Esophagus muscularis mucosa (tissue), 4 donors: ENCODE measurements at places on chromosomes 7 and 10. TPM values are rescaled to one million over a fixed set of nuclear protein-coding genes. Genes with fewer than 3 reads are reported as not detected.

AIFM2 gene
- total RNA-seq, result 13.3 TPM

DNA sequence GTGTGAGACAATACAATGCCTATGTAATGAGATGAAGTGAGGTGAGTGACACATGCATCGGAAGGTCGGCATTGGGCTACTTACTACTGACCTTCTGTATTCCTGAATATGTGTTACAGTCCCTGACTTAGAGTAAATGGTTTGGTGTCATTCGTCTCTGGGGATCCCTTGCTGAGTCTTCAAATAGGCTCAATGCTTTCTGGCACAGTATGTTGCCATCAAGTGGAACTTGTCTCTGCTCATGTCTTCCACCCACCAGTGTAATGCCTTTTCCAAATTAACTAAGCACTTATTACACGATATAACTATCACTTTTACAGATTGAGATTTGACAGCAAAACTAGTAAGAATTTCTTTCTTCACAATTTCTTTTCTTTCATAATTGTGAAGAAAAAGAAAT is 10.9 kb downstream of the CUL2 start:
- no peaks in the 10 kb centered on the region for H3K27me3 ChIP-seq
- DNase-seq, result no peak

GRCh38 chr10:3287572-3288445 is 115.2 kb upstream of the PITRM1 start:
- H3K4me1 ChIP-seq, result peaks cover 2% of the 10 kb centered on the region
- no peaks in the 10 kb centered on the region for H3K36me3 ChIP-seq
- H3K4me3 ChIP-seq, result no peak overlapping the region
- H3K27me3 ChIP-seq, result no peaks in the 10 kb centered on the region
- DNase-seq, result no peak

- H3K4me3 ChIP-seq, result no peak overlapping the region
- H3K36me3 ChIP-seq, result no peaks in the 10 kb centered on the region
- no peaks in the 10 kb centered on the region for H3K4me1 ChIP-seq
- DNase-seq, result no peak
- no peak overlapping the region for H3K27ac ChIP-seq
Observed at GRCh38 chr7:83365746-83366145, 203.1 kb upstream of the PCLO start.

DNA sequence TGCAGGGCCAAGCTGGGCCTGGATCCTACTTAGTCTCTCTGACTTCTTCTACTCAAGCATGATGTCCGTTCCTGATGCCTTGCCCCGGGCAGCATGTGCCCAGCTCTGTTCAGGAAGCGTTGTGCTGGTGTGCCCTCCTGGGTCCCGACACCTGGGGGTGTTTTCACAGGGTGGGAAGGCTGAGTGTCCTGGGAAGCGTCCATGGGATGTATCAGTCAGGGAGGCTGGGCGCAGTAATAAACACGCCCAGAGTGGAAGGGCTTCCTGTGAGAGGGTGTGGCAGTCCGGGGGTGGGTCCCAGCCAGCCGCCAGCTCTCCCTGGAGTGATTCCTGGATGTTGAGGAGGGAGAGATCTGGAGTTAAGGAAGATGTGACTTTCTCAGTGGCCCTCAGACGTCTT is 29.0 kb downstream of the FOXK1 start:
- DNase-seq, result no peak
- H3K27me3 ChIP-seq, result no peaks in the 10 kb centered on the region
- H3K4me1 ChIP-seq, result peaks cover 76% of the 10 kb centered on the region
- peaks cover 5% of the 10 kb centered on the region for H3K36me3 ChIP-seq
- no peak overlapping the region for H3K27ac ChIP-seq

SPDYE5 gene
- total RNA-seq, result not detected

DNA sequence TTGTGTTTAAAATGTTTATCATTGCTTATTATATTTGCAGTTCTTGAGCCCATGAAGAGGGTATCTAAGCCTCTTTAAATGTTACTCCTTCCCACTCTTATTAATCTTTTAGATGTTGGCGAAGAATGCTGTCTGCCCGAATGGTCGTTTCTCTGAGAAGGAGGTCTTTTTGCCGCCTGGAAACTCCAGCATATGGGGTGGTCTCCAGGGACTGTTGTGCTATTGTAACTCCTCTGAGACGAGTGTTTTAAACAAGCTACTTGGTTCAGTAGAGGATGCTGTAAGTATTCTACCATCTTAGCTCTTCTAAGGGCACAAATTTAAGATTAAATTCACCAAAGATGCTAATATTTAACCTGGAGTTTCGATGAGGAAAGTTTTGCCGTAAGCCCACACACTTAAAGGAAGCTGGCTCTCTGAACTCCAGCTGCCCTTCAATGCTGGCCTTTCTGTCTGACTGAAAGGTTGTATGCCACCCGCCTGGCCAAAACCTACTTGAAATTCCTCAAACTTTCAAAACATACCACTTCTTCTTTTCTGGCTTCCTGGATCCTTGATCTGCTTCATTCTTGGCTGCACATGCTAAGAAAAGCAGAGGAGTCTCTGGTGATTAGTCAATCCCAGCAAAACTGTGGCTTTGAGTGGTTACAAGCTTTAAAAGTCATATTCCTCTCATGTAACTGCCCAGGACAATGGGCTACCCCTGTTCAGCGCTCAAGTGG is 74.7 kb downstream of the ABCA13 start:
- H3K4me1 ChIP-seq, result no peaks in the 10 kb centered on the region
- H3K4me3 ChIP-seq, result no peak overlapping the region
- no peak for DNase-seq
- H3K36me3 ChIP-seq, result no peaks in the 10 kb centered on the region

DNA sequence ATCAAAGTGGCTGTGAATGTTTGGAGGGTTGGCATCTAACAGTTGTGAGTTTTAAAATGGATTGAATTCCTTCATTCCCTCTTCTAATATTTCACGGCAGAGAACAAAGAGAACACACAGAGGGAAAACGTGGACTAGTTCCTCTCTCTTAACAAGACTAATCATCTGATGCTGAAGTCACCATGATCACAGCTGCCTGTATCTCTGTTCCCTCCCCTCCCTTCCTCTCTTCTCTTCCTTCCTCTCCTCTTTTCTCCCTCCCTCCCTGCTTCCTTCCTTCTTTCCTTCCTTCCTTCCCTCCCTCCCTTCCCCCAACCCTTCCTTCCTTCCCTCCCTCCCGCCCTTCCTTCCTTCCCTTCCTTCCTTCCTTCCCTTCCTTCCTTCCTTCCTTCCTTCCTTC is 10.0 kb upstream of the GJD4 start:
- peaks cover 11% of the 10 kb centered on the region for H3K27me3 ChIP-seq
- no peaks in the 10 kb centered on the region for H3K4me1 ChIP-seq
- no peaks in the 10 kb centered on the region for H3K36me3 ChIP-seq

DNA sequence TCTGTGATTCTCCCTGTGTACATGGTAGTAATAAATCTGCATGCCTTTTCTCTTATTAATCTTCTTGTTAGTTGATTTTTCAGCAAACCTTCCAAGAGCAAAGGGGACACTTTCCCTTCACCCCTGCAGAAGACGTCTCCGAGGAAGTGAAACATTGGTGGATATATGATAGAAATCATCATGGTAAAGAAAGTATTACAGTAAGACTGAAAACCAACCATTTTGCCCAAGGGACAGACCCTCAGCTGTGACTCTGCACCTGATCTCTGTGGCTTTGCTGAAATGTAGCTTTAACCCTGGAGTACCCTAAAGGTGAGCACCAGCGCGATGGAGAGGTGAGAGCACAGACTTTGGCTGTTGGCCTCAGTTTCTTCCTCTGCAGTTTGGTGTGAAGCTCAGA is 32.8 kb upstream of the MYO3A start:
- H3K4me3 ChIP-seq, result no peak overlapping the region
- no peak overlapping the region for H3K27ac ChIP-seq
- H3K27me3 ChIP-seq, result no peaks in the 10 kb centered on the region
- H3K36me3 ChIP-seq, result no peaks in the 10 kb centered on the region
- H3K4me1 ChIP-seq, result no peaks in the 10 kb centered on the region
- no peak for DNase-seq

DNA sequence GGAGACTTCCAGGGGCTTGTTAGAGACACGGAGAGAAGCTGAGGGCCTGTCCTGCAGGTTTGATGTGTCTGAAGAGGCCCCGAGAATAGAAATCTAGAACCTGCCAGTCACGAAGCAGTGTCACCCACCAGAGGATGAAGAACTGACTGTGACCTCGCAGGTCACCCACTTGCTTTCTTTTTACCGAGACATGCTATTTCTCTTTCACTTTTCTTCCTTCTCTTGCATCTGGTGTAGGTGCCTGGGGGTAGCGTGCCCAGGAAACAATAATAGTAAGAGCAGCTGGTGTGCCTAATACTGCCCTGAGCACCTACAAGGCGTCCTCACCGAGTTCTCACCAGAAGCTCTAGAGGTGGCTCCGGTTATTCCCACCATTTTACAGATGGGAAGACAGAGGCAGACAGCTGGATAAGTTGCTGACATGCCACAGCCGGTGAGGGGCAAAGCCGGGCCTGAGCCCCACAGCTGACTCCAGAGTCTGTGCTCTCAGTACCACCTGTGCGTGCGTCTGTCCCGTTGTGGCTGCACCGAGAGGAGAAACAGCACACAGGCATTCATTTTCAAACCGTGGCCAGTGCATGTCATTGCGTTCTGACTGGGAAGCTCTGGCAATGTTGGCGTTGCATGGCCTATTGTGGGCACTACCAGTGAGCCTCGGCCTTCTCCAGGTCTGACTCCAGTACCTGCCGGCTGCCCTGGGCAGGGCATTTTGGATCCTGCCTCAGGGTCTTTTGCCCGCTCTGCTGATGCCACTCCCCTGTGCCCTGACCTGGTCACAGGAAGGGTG is 7.8 kb downstream of the CHST3 start:
- DNase-seq, result no peak
- peaks cover 100% of the 10 kb centered on the region for H3K4me1 ChIP-seq
- H3K4me3 ChIP-seq, result no peak overlapping the region
- no peaks in the 10 kb centered on the region for H3K36me3 ChIP-seq
- peak overlapping the region; percentile 41 for H3K27ac ChIP-seq

DNA sequence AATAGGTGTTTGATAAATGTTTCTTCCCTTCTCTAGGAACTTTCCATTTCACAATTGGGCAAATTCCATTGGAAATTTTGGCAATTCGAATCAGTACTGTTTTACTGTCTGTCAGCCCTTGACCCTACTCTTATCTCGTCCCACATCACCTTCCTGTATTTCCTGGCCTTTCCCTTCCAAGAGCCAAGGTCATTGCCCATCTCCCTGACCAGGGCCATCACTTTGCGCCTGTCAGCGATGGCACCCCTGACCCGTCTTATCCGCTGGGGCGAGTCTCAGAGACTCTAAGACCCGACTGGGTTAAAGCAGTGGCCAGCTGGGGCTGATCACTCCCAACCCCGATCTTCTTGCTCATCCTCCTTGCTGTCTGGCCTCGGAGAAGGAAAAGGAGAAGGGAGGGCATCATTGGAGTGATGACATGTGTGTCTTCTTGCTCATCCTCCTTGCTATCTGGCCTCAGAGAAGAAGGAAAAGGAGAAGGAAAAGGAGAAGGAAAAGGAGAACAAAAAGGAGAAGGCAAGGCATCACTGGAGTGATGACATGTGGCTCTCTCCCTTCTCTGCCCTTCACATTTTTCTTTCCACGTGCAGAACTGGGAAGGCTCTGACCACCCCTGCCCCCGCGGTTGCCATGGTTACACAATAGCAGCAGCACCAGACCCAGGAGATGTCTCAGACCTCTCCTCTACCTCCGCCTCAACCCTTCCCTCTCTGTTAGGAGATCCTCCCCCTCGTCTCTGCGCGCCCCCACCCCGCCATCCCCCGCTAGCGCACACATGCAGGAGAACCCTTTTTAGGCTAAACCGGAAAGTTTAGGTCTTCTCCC is 2.0 kb downstream of the SEMA3D start:
- no peak overlapping the region for H3K27ac ChIP-seq
- H3K36me3 ChIP-seq, result no peaks in the 10 kb centered on the region
- H3K4me1 ChIP-seq, result peaks cover 5% of the 10 kb centered on the region

CLRN3 gene
- not detected for total RNA-seq

GRCh38 chr7:32658034-32658433 is 162.7 kb downstream of the AVL9 start:
- no peaks in the 10 kb centered on the region for H3K27me3 ChIP-seq
- DNase-seq, result no peak
- H3K4me3 ChIP-seq, result no peak overlapping the region
- H3K36me3 ChIP-seq, result no peaks in the 10 kb centered on the region
- no peaks in the 10 kb centered on the region for H3K4me1 ChIP-seq
- no peak overlapping the region for H3K27ac ChIP-seq

EGFR gene
- 79.3 TPM for total RNA-seq

SFTPA1 gene
- 11.9 TPM for total RNA-seq

GRCh38 chr7:122887198-122887597 is 938 bp upstream of the CADPS2 start:
- no peaks in the 10 kb centered on the region for H3K36me3 ChIP-seq
- H3K27ac ChIP-seq, result peak overlapping the region; percentile 93
- no peaks in the 10 kb centered on the region for H3K27me3 ChIP-seq

DNA sequence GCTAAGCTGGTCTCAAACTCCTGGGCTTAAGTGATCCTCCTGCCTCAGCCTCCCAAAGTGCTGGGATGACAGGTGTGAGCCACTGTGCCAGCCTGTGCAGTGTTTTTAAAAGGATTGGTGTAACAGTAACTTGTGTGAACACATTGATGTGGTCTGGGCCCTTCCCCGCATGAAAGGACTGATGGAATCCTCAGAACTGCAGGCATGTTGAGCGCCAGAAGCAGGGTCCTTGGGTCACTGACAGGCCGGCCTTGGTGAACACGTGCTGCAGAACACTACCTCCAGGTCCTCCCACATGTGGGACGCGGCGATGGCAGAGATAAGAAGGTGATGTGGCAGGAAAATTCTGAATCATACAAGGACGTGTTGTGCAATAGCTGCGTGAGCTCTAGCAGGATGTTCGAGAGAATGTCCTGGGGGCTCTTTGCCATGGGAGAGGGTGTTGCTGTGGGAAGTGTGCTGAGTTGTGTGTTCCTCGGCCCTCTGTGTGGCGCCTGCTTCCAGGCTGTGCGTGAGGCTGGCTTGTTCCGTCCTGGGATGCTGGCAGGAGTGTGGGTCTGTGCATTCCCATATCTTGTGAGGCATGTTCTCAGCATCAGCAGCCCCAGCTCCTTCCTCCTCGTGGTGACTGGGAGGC is 68.2 kb downstream of the DNAJB6 start:
- H3K36me3 ChIP-seq, result peaks cover 81% of the 10 kb centered on the region
- no peak overlapping the region for H3K4me3 ChIP-seq
- no peak for DNase-seq
- H3K27me3 ChIP-seq, result no peaks in the 10 kb centered on the region
- no peaks in the 10 kb centered on the region for H3K4me1 ChIP-seq

CAV1 gene
- 638 TPM for total RNA-seq

DNA sequence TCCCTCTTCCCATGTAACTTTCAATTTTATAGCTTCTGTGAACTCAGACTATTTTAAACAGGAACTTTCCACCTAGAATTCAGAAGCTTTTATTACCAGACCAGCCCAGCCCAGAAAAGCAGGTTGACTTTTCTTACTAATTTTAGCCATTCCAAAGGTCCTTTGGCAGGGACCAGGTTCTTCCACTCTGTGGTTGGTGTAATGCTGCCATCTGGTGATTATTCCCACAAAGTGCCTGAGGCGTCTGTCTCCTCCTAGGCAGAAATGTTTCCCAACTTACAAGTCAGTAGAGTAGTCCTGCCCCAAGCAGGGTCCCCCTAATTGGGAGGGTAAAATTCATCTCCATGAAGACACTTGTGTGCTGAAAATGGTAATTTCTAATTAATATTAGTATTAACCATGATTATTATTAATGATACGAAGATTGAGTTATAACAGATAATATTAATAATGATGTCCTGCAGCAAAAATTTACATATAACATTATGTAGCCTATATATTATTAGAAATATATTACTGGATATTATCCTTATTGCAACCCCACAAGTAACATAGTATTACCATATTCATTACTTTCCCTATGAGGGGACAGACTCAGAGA is 53.0 kb upstream of the PPP1R17 start:
- no peaks in the 10 kb centered on the region for H3K27me3 ChIP-seq
- no peak overlapping the region for H3K27ac ChIP-seq
- DNase-seq, result no peak
- H3K4me1 ChIP-seq, result no peaks in the 10 kb centered on the region

JAKMIP3 gene
- total RNA-seq, result 0.66 TPM

SORBS1 gene
- 1,569 TPM for total RNA-seq

- H3K27ac ChIP-seq, result no peak overlapping the region
- no peaks in the 10 kb centered on the region for H3K27me3 ChIP-seq
- no peak for DNase-seq
Observed at GRCh38 chr10:133129071-133129858, 30.8 kb upstream of the KNDC1 start.
